Fibroblast of the conjunctiva (primary cell): ENCODE measurements at places on chromosomes 1 and 21.

- DNase-seq: no peak
Measured at GRCh38 chr21:32300117-32300681, 1.5 kb downstream of the MRAP start.

- DNase-seq: no peak
Measured at GRCh38 chr1:151920149-151920548, 10.8 kb upstream of the THEM4 start.

DNA sequence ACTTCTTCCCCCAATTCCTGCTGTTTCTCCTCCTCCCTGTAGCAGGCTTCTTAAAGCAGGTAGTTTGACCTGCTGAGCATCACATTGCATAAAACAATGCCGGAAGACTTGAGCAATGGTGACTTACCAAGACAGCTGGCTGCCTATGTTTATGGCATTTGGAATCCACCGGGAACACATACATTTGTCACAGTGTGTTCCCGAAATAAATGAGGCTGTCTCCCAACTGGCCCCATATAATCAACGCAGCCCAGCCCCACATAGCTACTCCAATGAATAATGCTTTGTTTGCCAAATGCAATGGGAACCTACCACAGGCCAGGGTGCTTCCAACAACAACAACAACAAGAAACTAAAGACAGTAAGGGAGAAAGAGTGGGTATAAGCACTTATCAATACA is 186.1 kb upstream of the MAP1LC3C start:
- no peak for DNase-seq

GRCh38 chr1:109895720-109896504 is 14.7 kb upstream of the CSF1 start:
- no peak for DNase-seq

DNA sequence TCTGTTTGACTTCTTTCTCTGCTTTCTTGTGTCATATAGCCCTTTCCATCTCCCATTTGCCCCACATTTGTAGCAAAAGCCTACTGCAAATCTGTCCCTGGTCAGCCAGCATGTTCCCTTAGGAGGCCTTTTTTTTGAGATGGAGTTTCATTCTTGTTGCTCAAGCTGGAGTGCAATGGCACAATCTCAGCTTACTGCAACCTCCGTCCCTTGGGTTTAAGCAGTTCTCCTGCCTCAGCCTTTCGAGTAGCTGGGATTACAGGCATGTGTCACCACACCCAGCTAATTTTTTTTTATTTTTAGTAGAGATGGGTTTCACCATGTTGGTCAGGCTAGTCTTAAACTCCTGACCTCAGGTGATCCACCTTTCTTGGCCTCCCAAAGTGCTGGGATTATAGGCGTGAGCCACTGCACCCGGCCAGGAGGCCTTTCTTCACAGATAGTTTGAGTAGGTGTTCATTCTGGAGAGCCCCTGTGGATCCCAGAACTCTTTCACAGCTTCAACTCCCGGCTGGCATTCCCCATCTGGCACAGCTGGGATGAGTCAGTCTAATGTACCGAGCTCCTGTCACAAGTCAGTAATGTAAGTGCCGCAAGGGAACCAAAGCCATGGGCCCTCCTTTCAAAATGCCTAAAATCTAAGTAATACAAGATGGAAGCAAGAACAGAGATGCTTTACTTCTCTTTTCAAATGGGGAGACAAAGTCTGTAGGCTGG is 9.4 kb upstream of the NHLH1 start:
- no peak for DNase-seq

GRCh38 chr1:198167436-198167934 is 10.7 kb downstream of the NEK7 start:
- no peak for DNase-seq
